ENCODE measurements at places on chromosomes 5 and 9.

DNA sequence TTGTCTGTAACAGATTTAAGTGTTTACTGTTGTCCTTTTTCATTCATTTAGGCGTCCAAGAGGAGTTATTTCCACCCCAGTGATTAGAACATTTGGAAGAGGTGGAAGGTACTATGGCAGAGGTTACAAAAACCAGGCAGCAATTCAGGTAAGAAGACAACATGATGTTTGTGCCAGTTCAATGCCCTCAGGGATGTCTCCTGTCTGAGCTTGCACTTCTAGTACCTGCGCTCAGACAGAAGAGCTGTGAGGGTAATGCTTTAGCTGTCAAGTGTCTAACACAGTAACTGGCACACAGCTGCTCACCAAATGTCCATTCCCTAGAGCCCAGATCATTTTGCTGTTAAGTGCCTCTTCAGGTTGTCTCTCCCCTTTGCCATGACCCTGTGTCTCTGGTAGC is 14.2 kb upstream of the PHF2 start:
- DNase-seq: no peak

GRCh38 chr5:138948471-138949222 is 73.5 kb upstream of the LRRTM2 start:
- no peak for DNase-seq

DNA sequence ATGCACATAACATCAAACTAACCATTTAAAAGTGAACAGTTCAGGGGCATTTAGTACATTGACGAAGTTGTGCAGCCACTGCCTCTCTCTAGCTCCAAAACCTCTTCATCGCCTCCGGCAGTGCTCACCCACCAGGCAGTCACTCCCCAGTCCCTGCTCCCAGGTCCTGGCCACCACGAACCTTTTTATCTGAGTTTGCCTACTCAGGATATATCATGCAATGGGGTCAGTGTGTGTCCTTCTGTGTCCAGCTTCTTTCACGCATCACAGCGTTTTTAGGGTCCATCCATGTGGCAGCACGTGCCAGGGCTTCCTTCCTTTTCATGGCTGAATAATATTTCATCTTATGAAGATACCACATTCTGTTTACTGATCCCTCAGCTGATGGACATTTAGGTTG is 4.6 kb downstream of the AHRR start:
- no peak for DNase-seq

GRCh38 chr5:131264451-131265099 is 722 bp downstream of the CDC42SE2 start:
- DNase-seq: peak; percentile 24

DNA sequence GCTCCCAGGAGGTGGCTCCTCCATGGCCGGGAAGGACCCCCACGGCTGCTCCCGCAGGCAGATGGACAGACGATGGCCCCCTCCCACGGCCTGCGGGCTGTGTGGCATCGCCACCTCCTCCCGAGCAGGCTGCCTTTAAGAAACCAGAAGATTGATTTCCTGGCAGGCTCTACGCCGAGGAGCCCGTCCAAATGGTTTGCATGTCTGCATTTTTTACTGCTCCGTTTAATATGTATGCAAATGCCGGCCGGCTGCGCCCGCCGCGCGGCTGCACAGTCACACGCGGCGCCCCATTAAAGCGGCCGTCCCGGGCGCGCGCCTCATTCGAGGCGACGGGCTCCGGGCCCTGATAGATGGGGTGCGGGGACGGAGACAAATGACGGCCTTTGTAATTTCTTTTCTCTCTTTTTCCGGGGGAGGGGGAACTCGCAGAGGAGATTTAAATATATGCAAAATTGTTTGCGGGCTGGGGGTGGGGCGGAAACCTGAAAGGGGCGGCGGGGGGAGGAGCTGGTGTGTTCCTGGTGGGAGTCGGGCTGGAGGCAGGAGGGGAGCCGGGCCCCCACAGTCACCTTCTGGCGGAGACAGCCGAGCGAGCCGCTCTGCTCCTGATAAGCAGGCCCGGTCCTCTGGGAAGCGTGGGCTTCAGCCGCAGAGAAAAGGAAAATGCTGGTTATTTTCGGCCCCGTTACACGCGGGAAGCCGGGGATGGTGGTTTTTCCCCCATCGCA is 158.7 kb upstream of the IER5L start:
- no peak for DNase-seq

DNA sequence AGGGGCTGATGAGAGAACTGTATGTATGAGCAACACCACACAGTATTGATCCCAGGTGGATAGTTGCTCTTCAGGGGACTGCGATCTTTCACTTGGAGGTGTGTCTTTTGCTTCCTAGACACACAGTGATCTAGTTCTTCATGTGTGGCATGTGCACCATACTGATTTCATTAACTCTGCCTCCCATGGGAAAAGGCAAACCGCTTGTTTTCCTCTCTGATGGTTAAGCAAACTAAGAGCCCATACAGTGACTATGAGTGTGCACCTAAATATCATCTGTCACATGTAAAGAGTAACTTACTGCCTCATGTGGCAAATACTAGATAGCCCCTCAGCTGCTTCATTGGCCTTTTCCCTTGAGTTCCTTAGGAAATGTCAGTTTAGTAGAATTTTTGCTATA is 147.3 kb downstream of the TLE4 start:
- DNase-seq: no peak

DNA sequence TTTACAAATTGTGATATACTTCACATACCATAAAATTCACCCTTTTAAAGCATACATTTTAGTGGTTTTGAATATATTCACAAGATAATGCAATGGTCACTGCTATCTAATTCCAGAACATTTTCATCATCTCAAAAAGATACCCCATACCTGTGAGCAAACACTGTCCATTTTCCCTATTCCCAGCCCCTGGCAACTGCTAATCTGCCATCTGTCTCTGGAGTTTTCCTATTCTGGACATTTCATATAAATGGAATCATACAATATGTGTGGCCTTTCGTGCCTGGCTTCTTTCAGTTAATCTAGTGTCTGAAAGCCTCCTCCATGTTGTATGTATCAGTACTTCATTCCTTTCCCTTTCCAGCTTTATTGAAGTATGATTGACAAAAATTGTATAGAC is 14.7 kb downstream of the SNX30 start:
- no peak for DNase-seq

GRCh38 chr5:14226992-14227391 is 83.8 kb downstream of the TRIO start:
- DNase-seq: no peak

GRCh38 chr5:56499491-56499890 is 266.4 kb upstream of the ANKRD55 start:
- DNase-seq: no peak

- DNase-seq: peak; percentile 9
Observed at GRCh38 chr9:127311239-127311741, 46.7 kb downstream of the GARNL3 start.

DNA sequence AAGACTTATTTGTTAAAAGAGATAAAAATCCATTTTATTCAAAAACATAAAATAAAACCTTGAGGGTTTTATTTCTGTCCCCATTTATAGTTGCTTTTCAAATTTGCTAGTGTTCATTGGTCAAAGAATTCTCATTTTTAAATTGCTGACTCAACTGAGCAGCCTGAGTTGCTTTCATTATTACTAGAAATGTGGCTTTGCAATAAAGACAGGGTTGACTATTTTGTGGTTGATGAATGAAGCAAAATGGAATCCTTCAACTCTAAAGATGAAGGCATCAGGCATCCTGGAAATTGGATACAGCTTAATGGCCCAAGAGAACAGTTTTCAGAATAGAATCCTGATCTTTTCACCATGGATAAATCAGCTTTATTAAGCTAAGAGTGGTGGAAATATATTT is 23.9 kb upstream of the PPP3R2 start:
- no peak for DNase-seq

- DNase-seq: no peak
Observed at GRCh38 chr9:133960568-133961129, 31.5 kb downstream of the VAV2 start.

DNA sequence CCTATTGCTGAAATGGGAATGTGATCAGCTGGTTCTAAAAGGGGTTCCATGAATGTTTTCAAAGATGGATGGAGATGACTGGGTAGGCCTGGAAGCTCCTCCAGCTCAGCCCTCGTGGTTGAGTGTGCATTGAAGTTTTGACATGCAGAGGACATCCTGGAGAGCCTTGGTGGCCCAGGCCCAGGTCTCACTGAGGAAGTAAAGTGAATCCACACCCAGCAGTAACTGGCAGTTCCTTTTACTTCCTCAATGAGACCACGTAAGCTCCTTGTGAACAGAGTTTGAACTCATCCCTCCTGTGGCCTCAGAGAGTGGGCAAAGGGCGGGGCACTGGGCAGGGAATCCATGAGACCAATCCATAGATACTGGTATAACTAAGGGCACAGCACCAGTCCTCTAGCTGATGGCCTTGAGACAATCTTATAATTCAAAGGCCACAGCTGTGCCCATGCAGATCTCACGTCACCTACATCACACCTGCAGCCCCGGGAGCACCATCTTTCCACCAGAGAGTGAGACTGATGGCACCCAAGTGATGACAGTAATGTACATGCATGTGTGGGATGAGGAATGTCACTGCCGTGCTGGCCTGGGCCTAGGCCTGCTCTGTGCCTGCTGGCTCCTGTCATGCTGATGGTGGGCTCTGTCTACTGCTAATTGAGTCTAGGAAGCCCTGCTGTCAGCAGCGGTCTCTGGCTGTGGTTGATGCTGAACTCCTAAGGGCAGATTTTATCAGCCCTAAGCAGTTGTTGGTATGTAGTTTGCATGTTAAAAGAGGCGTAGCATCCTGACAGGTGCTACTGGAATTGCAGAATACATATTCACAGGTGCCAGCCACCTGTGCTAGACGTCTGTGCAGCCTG is 257.8 kb downstream of the FSTL4 start:
- DNase-seq: no peak

- DNase-seq: peak; percentile 34
Observed at GRCh38 chr9:21434202-21435014, 5.8 kb upstream of the IFNA1 start.

DNA sequence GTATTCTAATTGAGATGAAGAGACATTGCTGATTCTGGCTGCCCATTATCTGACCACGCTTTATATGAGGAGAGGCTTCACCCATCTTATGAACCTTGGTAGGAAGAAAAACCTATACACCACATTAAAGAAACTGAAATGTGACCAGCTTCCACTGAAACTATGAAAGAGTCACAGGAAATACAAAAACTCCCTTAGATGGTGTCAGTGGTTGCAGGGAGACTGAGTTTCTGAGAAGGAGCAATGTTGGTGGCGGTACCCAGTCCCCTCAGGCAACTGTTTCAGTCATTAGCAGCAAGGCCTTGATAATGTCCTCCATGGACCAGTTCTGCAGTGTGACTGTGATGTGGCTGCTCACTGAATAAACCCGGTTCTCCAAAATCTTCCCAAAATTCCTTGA is 110.5 kb upstream of the FTMT start:
- no peak for DNase-seq

- no peak for DNase-seq
Observed at GRCh38 chr9:14014218-14014617, 299.7 kb downstream of the NFIB start.

- DNase-seq: no peak
Observed at GRCh38 chr9:135456436-135457104, 23.0 kb upstream of the PPP1R26 start.

GRCh38 chr5:370959-371810 is 49.7 kb downstream of the AHRR start:
- no peak for DNase-seq

- DNase-seq: no peak
Observed at GRCh38 chr9:123514766-123515165, 158.8 kb downstream of the CRB2 start.
